Adrenal gland (tissue), 19 donors: ENCODE measurements at places on chromosomes 3 and 15. TPM values are rescaled to one million over a fixed set of nuclear protein-coding genes. Genes with fewer than 3 reads are reported as not detected.

Gene CDCP1
- 0.42 TPM for total RNA-seq

Gene KLF15
- total RNA-seq = 12.8 TPM

Gene SLC25A26
- total RNA-seq = 22.8 TPM

DNA sequence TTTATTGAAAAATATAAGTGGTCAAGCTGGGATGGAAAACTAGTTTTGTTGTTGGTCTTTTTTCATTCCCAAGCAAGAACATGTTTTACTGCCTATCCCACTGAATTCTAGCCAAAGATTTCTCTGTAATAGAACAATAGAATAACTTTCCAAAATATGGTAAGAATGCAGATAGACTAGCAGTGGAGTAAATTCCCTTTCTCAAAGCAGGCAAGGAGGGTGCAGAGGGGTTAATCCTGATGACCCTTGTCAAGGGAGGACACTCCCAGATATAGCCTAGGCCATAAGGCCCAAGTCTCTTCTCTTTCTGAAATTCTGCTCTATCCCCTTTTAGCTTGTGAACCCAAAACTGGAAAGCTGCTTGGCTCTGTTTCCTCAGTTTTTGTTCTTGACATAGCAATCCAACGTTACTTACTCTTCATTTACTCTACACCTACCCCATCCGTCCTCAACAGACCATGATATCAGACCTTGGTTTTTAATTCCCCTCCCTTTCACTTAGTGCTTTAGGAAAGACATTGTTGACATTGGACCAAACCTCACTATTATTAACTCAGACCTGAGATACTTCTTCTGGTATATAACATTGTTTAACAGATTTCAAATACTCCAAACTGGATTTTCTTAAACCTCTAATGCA, 453.6 kb upstream of the THBS1 start:
- H3K36me3 ChIP-seq = no peaks in the 10 kb centered on the region
- no peak for DNase-seq
- H3K4me1 ChIP-seq = peaks cover 23% of the 10 kb centered on the region
- H3K4me3 ChIP-seq = no peak overlapping the region

DNA sequence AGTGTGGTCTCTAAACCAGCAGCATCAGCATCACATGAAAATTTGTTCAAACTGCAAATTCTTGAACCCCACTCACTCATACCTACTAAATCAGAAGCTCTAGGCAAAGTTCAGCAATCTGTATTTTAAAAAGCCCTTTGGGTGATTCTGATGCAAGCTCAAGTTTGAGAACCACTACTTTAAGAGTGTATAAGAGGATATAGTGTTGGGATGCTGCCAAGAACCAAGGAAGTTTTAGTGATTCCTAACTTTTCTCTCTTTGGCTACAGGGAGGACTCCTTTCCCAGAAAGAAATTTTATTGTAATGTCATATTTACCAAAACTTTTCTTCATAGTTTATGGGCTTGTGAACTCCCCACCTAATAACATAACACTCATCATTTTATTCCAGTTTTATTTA, 422.2 kb downstream of the TBC1D5 start:
- H3K27me3 ChIP-seq = no peaks in the 10 kb centered on the region
- no peaks in the 10 kb centered on the region for H3K4me1 ChIP-seq
- H3K36me3 ChIP-seq = no peaks in the 10 kb centered on the region
- DNase-seq = no peak

- DNase-seq = no peak
- no peak overlapping the region for H3K4me3 ChIP-seq
- peaks cover 4% of the 10 kb centered on the region for H3K27me3 ChIP-seq
- no peaks in the 10 kb centered on the region for H3K4me1 ChIP-seq
- no peak overlapping the region for H3K27ac ChIP-seq
Observed at GRCh38 chr3:170808041-170808440, 62.0 kb downstream of the RPL22L1 start.

- no peaks in the 10 kb centered on the region for H3K27me3 ChIP-seq
- no peak for DNase-seq
- H3K27ac ChIP-seq = no peak overlapping the region
- no peak overlapping the region for H3K4me3 ChIP-seq
- H3K36me3 ChIP-seq = no peaks in the 10 kb centered on the region
- no peaks in the 10 kb centered on the region for H3K4me1 ChIP-seq
Observed at GRCh38 chr3:60932643-60933042, 318.6 kb downstream of the FHIT start.

- no peaks in the 10 kb centered on the region for H3K4me1 ChIP-seq
- no peak overlapping the region for H3K27ac ChIP-seq
- H3K36me3 ChIP-seq = no peaks in the 10 kb centered on the region
- no peaks in the 10 kb centered on the region for H3K27me3 ChIP-seq
Observed at GRCh38 chr15:93477721-93478120, 388.7 kb upstream of the RGMA start.

- H3K27ac ChIP-seq = no peak overlapping the region
- DNase-seq = no peak
- no peak overlapping the region for H3K4me3 ChIP-seq
- H3K27me3 ChIP-seq = no peaks in the 10 kb centered on the region
- H3K36me3 ChIP-seq = no peaks in the 10 kb centered on the region
Observed at GRCh38 chr3:82957696-82958095, 1196.3 kb upstream of the GBE1 start.

DNA sequence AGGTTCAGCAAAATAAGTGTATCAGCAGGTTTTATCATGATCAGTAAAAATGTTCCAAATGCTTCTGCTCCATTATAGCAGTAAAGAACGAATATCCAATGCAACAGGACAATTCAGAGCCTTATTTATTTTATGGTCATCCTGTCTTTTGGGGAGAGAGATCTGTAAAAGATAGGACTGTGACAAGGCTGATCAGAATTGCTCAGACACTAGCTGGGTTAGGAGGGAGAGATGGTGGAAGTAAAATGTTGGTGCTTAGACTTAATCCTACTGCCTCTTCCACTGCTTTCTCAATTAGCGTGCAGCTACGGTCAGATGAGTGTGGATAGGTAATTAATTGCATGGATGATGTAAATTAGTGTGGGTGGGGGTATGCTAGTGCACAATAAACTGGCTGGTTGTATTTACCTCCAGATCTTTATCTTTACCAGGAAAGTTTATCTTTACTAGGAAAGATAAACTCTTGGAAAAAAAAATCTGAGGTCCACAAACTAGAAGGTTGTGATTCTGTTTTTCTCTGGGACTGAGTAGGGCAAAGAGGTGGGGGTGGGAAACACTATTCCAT, 2.2 kb downstream of the EID1 start:
- DNase-seq = no peak
- no peak overlapping the region for H3K4me3 ChIP-seq
- peaks cover 20% of the 10 kb centered on the region for H3K4me1 ChIP-seq
- no peak overlapping the region for H3K27ac ChIP-seq
